ENCODE measurements at places on chromosomes 16 and 17.

DNA sequence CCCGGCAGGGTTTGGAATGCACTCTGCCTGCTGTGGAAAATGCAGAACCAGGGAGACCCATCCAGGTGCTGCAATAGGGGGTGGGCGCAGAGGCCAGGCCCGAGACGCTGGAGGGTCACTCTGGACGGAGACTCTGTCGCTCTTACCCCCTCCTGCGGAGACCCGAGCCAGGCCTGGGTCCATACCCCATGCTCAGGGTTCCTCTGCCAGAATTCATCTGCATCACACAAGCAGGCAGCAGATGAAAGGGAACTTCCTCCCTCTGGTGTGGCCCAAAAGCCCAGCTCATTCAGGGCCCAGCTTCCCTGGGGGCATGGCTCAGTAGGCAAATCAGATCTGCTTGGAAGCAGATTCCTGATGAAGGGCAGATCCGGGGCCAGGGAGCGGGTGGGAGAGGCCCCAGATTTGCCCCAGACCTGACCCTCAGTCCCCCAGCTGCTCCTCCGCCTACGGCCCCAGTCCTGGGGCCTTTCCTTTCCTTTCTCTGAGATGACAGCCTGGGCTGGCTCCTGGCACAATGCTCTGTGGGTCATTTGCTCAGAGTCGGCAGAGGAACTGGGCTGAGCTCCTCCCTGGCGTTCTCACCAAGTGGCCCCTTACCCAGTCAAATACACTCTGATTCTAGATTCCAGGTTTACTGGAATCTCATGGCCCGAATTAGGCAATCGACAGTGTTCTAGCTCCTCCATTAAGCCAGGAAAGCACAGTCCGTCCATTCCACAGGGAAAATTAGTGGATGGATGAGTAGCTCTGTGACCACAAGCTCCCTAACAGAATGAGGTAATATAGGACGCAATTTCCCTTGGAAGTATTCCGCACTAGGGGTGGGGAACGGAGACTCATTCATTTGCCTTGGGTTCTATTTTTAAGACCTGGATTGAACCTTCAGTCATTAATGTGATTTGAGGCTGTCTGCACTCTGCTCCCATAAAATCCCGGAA lies 19.1 kb upstream of the RASD1 start:
- DNase-seq = no peak

DNA sequence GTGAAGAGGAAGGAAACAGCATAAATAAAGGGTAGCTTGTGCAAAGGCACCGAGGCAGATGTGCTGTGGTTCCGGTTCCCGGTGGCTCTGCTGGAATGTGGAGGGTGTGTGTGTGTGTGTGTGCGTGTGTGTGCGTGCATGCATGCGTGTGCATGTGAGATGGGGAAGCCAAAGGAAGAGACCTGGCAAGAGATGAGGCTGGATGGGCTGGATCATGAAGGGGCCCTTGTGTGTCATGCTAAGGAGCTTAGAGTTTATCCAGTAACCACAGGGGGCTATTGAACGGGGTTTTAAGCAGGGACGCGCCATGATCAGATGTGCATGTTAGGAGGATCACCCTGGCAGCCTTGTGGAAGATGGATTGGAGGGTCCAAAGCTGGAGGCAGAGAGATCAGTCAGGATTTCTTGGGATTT lies 8.3 kb downstream of the WSCD1 start:
- no peak for DNase-seq

DNA sequence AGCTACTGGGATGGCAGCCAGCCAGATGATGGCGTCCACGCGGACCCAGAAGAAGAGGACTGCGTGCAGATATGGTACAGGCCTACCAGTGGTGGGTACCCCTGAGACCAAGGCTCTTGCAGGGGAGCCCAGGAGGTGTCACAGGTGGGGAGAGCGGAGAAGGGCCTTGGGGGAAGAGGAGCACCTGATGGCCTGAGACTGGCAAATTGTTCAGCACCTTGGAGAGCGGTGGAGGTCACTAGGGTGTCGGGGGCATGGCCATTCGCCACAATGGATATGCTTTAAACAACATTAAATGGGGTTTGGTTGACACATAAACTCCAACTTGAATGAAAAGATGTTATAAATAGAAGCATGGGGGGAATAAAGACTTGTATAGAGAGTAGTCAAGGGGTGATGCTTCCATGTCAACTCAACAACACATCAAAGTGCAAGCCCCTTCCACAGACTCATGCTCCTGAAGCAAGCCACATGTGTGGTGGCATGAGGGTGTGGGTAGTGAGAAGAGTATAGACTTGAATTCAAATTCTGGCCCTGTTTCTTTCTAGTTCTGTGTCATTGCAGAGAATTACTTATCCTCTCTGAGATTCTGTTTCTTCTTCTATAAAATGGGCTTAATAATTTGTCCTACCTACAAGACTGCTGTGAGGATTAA lies 22.2 kb downstream of the CLEC19A start:
- DNase-seq = no peak

DNA sequence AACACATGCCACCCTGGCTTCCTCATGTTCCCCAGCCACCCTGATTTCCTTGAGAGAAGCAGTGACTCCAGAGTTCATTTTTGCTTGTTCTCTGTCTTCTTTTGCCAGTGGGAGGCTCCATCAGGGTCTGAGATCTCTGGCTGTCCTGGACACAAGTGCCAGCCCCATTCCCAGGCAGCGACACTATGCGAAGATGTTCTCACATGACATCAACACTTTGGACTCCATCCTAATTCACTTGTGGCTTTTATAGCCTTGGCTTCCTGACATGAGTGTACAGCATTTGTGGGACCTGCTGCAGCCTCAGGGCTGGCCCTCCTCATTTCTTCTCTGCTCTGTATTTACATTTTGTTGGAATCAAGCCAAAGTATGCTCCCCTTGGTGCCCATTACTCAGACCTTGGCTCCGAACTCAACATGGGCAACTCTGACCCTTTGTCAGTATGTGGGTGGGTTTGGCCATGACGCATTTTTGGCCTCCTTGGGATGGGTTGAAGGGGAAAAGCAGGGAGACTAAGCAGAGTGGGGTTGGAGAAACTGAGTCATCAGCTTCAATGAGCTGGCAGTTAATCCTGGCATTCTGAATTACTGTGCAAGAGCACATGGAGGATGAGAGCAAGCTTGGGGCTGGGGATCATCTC lies 119.0 kb upstream of the EEF2KMT start:
- no peak for DNase-seq

GRCh38 chr17:79667121-79667715 lies 56.4 kb upstream of the RBFOX3 start:
- DNase-seq = no peak
